A172 (cell line): ENCODE measurements at places on chromosomes 5 and 9. TPM values are rescaled to one million over a fixed set of nuclear protein-coding genes. Genes with fewer than 3 reads are reported as not detected.

The SPATA6L gene
- total RNA-seq, result not detected in 2 replicates

The C6 gene
- not detected in 2 replicates for total RNA-seq

The PTGS1 gene
- 0.29 TPM in 1 of 2 replicates, not detected in the other for total RNA-seq

The PRRC1 gene
- total RNA-seq, result 39.8 and 66.4 TPM in 2 replicates

GRCh38 chr5:74976651-74977050, 75.7 kb downstream of the GCNT4 start:
- no peak for DNase-seq

- DNase-seq, result peak; percentile 39
Measured at GRCh38 chr9:98774746-98775145, 21.6 kb downstream of the ANKS6 start.

- no peak for DNase-seq
Measured at GRCh38 chr5:71732011-71732410, 12.9 kb downstream of the CARTPT start.

GRCh38 chr5:116084287-116084691, 536 bp upstream of the COMMD10 start:
- DNase-seq, result no peak

GRCh38 chr9:35753466-35753865, 610 bp downstream of the MSMP start:
- no peak for DNase-seq
